ENCODE measurements at places on chromosomes 2 and 18.

DNA sequence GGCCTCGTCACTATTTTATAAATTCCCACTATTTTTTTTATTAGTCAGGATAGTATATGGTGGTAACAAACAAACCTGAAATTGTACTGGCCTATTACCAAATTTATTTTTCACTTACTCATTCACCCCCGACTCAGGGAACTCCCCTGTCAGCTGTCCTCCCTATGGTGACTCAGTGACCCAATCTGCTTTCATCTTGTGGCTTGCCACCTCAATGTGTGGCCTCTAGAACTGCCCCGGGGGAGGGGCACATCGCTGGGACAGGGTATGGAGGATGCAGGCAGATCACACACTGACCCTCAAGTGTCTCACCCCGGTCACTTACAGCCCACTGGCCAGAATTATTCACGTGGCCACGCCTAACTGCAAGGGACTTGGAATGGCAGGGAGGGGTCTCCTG, 71.6 kb downstream of the ACTR2 start:
- H3K27ac ChIP-seq = peak overlapping the region; percentile 55
- peaks cover 69% of the 10 kb centered on the region for H3K27me3 ChIP-seq
- H3K4me1 ChIP-seq = peaks cover 43% of the 10 kb centered on the region
- H3K36me3 ChIP-seq = peaks cover 3% of the 10 kb centered on the region
- DNase-seq = peak; percentile 68

GRCh38 chr2:85421260-85422071, 3.0 kb downstream of the SH2D6 start:
- DNase-seq = no peak
- H3K4me3 ChIP-seq = no peak overlapping the region
- no peaks in the 10 kb centered on the region for H3K36me3 ChIP-seq
- H3K27ac ChIP-seq = peak overlapping the region; percentile 81

- H3K4me1 ChIP-seq = no peaks in the 10 kb centered on the region
- no peaks in the 10 kb centered on the region for H3K36me3 ChIP-seq
- no peak overlapping the region for H3K27ac ChIP-seq
- DNase-seq = no peak
Observed at GRCh38 chr2:224145751-224146355, 106.8 kb upstream of the SERPINE2 start.

- no peak overlapping the region for H3K27ac ChIP-seq
- H3K4me1 ChIP-seq = no peaks in the 10 kb centered on the region
- no peaks in the 10 kb centered on the region for H3K36me3 ChIP-seq
- no peaks in the 10 kb centered on the region for H3K27me3 ChIP-seq
- no peak overlapping the region for H3K4me3 ChIP-seq
Observed at GRCh38 chr2:204628926-204629712, 83.8 kb downstream of the PARD3B start.

DNA sequence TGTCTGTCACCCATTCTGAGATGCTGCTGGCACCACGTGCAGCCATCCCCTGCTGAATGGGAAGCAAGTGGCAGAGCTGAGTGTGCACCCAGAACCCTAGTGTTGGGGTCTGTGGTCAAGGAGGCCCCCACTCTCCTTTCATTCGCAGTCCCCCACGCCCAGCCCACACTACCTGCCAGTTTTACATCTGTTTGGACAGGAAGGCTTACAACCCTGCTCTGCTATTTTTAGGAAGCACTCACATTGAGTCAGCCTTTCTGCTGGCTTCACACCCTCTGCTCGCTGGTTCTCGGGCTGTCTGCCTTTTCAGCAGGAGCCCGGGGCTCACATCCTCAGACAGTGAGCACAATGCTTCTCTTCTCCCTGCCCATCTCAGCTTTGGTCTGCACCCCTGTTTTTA, 10.7 kb upstream of the ADCY3 start:
- peaks cover 3% of the 10 kb centered on the region for H3K27me3 ChIP-seq
- H3K4me1 ChIP-seq = peaks cover 10% of the 10 kb centered on the region
- DNase-seq = peak; percentile 66
- H3K4me3 ChIP-seq = no peak overlapping the region

All from activated CD8-positive, alpha-beta memory T cell treated with anti-CD3 and anti-CD28 coated beads, Interleukin-2, amount 10 ng/mL, durations not matched to agents 7 days and 5 days (primary cell).